ENCODE measurements at places on chromosomes 5 and 9.
A peak's percentile ranks its signal among the peaks of the same experiment; 100 is the strongest.

GRCh38 chr5:116378777-116379121 is 195.9 kb downstream of the SEMA6A start:
- DNase-seq, result no peak

- DNase-seq, result no peak
Observed at GRCh38 chr5:33457126-33457525, 16.4 kb downstream of the TARS1 start.

DNA sequence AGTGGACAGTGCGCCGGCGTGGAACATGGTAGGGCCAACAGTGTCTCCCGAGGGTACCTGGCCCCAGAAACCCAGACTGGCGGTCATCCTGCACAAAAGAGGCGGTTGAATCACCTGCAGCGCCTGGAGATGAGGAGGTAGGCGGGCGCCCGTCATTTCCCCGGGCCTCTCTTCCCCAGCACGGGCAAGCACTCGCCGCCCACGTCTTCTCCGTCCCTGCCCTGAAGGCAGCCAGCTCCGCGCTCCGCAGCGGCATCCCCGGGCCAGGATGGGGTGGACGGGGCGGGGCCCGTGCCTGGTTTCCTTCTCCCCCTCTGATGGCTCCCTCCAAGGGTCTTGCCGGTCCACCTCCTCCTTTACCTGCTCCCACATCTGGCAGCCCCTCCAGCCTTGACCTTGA is 27.1 kb upstream of the N4BP3 start:
- DNase-seq, result no peak

GRCh38 chr9:128280084-128280622 is 4.1 kb downstream of the SWI5 start:
- DNase-seq, result peak; percentile 95

DNA sequence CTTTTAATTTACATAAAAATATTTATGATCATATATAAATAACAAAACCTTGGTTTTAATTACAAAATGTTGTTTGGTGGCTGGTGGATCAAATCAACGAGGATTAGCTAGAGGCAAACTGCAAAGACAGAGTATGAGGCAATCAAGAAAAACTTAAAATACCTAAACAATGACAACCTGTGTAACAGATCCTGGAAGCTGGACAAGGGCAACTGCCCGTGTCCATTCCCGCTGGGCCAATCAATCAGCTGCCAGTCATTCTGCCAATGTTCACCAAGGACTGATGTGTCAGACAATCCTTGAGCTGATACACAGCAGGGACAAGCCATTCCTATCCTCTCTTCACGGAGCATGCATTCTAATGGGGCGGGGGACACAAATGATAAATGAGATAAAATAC is 3.2 kb upstream of the TENT4A start:
- DNase-seq, result no peak

DNA sequence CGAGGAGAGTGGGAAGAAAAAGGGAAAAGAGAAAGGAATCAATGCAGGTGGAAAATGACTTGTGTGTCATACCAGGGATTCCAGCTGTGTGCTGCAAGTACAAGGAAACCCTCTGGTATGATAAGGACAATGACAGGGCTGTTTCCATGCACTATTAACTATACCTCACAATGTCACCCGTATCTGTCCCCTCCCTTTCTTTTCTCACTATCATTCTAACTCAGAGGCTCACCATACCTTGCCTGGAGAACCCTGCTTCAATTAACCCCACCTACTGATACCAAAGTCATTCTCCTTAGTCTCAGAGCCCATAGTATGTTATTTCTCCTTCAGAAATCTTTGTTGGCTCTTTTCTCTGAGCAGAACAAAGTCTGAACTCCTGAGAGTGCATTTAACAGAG is 236.2 kb upstream of the NREP start:
- DNase-seq, result no peak

GRCh38 chr9:124861342-124862229 is at the start of the genes ARPC5L and RPL35:
ARPC5L (plus strand) TSS chr9:124862130; CDS start chr9:124869291, 7,161 bp downstream.
RPL35 (minus strand) TSS chr9:124861957; CDS start chr9:124861912, 45 bp downstream.
- peak; percentile 86 for DNase-seq

DNA sequence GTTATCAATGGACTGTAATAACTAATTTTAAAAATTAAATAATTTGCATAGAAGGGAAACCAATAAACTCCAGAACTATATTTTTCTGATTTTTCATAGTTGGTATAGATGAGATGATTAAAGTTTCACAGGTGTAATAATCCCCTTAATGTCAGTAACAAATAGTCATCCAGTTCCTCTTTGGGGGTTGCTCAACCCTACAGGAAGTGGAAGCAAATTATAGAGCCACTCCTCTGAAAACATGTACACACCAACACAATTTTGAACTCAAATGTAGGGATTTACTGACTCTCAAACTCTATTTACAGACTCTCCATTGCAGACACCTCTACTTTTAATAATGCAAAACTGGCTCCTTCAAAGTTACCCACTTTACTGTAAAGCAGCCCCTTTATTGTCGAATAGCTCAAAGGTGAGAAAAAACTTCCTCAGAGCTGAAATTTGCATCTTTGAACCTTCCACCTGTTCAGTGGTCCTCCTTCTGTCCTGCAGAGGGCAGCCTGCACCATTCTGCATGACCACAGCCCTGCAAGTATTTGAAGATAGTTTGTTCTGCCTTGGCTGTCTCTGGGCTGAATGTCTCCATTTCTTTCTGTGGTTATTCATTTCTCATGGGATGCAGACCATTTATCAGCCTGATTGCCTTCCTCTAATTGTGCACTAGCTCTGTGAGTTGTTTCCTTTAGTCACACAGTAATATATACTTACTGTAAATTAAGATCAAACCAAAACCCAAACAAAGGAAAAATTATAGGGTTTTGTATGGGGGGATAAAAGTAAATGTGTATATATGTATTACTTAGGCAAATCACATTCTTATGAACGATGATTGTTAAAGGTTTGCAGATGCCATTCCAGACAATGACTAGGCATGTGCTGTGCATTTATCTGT is 383.2 kb upstream of the SGCD start:
- DNase-seq, result no peak

Data from MV-4-11 (cell line).